ENCODE measurements at places on chromosomes 16 and 17.

- DNase-seq = no peak
Observed at GRCh38 chr16:50457979-50458491, 89.2 kb upstream of the BRD7 start.

DNA sequence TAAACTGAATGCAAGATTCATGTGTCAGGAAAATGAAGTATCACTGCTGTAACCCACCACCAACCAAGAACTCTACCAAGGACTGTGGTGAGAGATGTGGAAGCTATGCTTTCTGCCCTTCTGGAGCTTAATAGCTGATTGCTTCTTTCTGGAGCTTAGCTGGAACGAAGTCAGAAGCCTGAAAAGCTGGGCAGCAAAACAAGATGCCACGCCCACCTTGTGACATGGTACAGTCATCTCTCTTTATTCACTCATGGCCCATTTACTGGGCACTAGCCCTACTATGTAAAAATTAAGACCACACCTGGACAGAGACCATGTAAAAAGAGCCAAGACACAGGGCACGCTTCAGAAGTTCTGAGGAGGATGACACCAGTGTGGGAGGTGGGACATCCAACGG lies 48.1 kb downstream of the TEX2 start:
- no peak for DNase-seq

DNA sequence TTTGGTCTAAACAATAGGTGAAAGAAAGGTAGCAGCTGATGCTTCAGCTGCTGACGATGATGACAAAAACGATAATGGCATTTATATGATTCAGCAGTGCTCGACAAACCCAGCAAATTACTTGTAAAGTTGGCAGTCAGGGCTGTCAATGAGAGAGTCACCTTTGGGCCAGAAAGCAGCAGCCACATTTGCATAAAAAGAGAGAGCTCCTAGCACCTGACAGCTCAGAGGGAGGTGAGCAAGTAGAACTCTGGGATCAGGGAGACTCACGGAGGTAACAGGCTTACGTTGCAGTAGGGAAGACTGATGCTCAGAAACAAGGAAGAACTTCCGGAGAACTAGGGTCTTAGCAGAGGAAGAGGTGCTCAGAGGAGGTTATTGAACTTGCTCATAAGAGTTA lies 291.9 kb upstream of the ZFHX3 start:
- no peak for DNase-seq

DNA sequence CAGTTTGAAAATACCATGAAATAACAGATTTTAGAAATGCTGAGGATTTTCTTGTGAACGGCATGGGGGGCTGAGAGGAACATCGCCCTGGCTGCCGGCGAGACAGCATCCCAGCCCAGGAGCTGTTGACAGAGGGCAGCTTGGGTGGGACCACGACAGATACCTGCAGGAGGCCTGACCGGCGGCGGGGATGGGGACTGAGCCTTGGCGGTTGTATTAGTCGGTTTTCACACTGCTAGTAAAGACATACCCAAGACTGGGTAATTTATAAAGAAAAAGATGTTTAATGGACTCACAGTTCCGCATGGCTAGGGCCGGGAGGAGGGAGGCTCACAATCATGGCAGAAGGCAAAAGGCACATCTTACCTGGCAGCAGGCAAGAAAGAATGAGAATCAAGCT lies 82.3 kb upstream of the DNAH17 start:
- no peak for DNase-seq

- no peak for DNase-seq
Observed at GRCh38 chr16:57406881-57407280, 2.3 kb downstream of the CCL17 start.

GRCh38 chr17:45131616-45132319 lies 547 bp downstream of the PLCD3 start:
- no peak for DNase-seq

DNA sequence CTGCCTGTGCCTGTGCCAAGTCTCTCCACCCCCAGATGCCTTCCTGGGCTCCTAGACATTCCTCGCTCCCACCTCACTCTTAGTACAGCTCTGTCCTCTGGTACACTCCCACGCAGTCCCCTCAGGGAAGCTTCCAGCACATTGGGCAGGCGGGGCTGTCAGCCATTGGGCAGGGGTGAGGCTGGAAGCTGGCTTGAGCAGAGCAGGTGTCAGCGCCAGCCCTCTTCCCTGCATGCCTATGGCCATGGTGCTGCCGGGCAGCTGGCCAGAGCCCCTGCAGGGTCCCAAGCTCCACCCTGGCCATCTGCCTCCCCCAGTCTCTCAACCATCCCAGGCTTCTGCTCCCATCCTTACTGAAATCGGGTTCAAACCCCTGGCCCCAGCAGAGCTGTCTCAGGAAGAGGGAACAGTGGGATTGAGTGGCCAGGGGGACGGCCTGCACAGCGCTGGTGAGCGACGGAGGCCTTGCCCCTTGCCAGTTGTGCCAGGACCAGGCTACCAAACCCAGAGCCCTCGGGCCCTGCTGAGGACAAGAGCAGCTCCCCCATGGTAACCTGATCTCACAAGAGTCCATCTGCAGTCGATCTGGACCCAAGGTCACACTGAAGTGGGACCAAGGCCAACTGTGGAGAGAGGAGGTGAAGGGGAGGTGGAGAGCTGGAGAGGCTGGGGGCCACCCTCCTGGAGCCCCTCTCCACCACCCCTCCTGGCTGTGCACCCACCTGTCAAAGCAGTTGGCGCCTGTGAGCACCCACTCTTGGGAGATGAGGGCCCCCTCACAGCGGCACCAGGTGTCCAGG lies 2.4 kb upstream of the B9D1 start:
- DNase-seq = no peak

DNA sequence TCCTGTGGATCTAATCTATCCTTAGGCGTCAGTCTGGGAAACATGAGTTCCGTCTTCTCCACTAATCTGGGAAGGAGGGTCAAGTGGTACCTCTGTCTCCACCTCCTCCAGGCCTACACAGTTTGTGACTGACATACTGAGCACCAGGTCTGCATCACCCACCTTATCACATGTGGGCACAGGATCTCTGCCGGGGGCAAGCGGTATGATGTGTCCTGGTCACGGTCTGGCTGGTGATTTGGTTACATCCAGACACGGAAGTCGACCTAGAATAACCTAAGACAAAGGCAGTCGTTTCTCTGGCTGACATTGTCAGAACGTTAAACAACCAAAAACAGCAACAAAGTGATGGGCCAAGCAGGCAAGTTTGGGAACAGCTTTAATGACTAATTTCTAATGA lies 82.5 kb upstream of the HSBP1 start:
- DNase-seq = no peak

DNA sequence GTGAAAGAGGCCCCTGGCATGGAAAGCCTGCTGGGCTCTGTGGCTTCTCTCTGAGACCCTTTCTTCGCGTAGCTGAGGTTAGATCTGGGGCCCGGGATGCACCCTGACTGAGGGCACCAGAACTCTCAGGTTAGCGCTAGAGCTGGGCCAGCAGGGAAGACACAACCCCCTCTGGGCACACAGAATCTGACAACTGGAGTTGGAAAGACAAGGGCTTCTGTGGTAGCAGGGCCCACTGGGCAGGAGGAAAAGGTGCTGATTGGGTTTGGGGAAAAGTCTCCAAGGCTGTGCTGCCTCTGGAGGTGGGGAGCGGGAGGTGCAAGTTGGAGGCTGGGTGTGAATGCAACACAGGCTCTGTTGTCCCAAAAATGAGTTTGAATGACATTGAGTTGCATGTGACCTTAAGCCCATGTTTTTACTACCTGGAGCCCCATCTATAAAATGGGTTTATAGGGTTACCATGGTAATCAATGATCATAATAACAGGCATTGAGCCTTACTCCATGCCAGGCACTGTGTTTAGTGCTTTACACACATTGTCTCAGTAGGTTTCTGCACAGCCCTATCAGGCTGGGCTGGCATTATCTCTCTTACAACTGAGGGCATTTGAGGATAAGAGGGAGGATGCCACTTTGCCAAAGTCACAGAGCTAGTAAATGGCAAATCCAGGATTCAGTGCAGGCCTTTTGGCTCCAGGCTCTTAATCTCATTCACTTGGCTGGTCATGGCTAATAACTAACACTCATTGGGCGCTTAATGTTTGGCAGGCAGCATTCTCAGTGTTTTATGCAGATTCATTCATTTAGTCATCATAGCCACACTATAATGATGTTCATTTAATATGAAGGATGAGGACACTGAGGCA lies 9.5 kb upstream of the IGFBP4 start:
- no peak for DNase-seq

DNA sequence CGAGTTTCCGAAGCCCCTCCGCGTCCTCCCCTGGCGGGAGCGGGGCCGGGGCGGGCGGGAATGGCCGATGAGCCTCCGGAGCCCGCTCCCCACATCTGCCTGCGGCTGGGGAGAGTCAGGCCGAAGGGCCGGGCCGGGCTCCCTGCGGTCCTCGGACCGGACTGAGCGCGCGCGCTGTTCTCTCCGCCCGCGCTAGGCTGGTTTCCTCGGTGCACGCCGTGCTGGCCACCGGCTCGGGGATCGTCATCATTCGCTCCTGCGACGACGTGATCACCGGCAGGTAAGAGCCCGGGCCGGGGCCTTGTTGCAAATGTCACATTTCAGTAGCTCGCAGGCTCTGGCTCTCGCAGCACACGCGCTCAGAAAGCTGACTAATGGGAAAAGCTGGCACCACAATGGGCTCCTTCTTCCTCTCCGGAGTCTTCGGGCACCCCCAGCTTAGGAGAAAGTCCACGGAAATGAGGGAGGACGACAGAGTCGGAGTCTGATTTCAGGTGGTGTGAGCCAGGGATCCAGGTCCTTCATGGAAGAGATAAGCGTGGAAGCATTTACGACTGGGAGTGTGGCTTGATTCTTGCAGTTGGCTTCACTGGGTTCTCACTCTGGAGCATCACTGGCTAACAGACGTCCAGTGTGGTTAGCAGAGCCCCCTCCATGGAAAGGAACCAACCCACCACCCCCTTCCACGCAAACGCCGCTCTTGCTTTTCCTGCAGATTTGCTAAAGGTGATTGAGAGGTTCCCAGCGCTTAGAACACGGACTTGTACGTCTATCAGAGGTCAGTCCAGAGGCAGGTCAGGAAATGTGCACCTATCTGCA lies 715 bp downstream of the TLCD3A start:
- peak; percentile 25 for DNase-seq

DNA sequence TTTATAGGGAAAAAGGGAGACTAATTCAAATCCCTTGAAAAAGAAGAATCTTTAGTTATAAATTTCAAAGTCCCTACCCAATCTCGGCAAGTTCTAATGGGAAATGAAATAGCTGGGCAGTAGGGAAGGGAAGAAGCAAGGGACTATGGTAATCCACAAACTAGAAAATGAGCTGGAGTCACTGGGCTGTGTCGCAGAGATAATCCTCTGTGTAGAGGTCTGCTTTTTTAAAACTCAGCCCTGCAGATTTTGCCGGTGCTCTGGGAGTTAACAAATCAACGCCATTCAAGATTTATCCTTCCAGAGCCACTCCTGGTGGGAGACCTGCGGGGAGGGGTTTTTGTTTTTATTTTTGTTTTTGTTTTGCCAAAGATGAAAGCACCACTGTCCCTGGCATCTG lies 20.8 kb downstream of the SNX11 start:
- DNase-seq = no peak

DNA sequence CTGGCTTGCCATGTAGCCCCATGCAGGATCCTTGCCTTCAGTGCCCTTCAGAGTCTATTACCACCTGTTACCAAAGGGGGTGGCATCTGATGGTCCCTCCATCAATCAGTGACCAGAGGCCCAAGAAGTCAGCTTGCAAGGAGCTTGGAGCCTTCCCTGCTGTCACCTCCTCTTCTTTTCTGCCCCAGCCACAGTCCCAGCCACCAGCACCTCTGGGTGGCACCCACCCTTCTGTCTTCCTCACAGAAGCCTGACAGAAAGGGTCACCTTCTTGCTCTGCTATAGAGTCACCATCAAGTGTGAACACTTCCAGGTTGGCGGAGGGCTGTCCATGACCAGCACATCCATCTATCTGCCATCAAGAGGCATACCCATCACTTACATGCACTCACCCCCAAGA lies 203.2 kb downstream of the SALL1 start:
- no peak for DNase-seq

DNA sequence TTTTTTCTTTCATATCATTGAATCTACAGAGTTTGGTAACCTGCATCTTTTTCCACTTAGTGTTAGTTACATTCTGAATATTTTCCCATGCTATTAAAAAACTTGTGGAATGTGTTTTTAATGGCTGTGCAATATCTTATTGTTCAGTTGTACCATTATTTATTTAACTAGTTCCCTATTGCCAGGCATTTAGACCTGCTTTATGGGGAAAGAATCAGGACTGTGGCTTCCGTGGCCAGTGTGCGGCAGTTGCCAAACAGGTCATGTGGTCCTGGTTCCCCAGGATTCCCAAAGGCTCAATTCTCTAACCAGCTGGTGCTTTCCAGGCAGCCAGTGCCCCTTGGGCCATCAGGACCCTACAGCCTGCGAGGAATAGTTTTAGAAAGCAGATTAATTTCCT lies 30.8 kb downstream of the NDEL1 start:
- DNase-seq = no peak

- no peak for DNase-seq
Observed at GRCh38 chr17:40107522-40108174, 7.3 kb upstream of the NR1D1 start.

GRCh38 chr17:81217491-81217890 lies 5.3 kb downstream of the CEP131 start:
- no peak for DNase-seq

DNA sequence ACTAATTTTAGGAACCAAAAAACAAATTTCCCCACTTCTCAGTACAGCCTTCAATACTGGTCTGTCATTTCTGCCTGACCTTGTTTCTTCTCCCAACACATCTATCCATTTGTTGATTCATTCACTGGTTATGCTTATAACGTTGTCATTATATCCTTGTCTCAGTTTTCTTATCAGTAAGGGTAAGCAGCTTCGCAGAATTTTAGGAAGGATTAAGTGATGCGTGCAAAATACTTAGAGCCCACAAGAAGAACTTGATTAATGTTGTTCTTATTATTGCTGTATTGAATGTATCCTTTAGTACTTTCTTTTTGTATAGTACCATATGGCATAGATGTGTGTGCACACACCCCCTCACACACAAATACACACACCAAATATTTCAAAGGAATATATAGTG lies 403.5 kb upstream of the HSBP1 start:
- DNase-seq = no peak

DNA sequence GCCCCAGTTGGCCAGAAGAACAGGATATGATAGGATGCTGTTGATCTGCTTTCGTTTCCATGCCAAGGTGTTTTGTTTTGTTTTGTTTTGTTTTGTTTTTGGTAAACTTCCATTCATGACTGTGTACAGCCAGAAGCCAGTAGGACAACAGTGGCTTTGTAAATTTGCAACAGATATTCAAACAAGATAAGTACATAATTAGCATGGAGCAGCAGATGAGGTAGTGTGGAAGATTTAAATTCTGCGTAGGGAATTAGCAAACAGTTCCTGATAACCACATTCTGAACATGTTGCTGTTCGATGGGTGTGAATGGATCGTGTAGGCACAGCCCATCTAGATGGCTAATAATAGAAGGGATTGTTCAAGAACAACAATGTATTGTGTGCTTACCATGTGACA lies 1080.1 kb upstream of the RBFOX1 start:
- DNase-seq = no peak

DNA sequence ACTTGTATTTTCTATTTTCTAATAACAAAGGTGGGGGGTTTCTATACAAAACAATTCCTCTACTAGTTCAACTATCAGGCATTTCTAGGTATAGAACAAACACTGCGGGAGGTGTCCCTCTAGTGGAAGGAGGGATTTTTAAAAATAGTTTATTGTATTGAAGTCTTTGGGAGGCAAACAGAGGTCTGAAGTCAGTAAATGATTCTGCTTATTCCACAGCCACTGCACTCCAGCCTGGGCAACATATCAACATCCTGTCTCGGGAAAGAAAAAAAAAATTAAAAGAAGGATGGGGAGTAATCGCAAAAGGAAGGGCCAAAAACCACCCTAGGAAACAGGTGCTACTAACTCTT lies 648 bp upstream of the ERCC4 start:
- peak; percentile 42 for DNase-seq
